Progenitor cell of endocrine pancreas (in vitro differentiated cells): ENCODE measurements at places on chromosomes 16 and 17. TPM values are rescaled to one million over a fixed set of nuclear protein-coding genes. Genes with fewer than 3 reads are reported as not detected.

- no peak for DNase-seq
- H3K36me3 ChIP-seq = peaks cover 3% of the 10 kb centered on the region
- peak overlapping the region; percentile 96 for H3K4me3 ChIP-seq
- H3K4me1 ChIP-seq = peaks cover 17% of the 10 kb centered on the region
- peak overlapping the region; percentile 98 for H3K27ac ChIP-seq
Observed at GRCh38 chr17:3669548-3669947, 936 bp downstream of the EMC6 start.

GRCh38 chr17:56688151-56688550 lies 94.7 kb downstream of the NOG start:
- no peak overlapping the region for H3K4me3 ChIP-seq
- no peaks in the 10 kb centered on the region for H3K36me3 ChIP-seq
- H3K27me3 ChIP-seq = peaks cover 21% of the 10 kb centered on the region
- no peak overlapping the region for H3K27ac ChIP-seq

DNA sequence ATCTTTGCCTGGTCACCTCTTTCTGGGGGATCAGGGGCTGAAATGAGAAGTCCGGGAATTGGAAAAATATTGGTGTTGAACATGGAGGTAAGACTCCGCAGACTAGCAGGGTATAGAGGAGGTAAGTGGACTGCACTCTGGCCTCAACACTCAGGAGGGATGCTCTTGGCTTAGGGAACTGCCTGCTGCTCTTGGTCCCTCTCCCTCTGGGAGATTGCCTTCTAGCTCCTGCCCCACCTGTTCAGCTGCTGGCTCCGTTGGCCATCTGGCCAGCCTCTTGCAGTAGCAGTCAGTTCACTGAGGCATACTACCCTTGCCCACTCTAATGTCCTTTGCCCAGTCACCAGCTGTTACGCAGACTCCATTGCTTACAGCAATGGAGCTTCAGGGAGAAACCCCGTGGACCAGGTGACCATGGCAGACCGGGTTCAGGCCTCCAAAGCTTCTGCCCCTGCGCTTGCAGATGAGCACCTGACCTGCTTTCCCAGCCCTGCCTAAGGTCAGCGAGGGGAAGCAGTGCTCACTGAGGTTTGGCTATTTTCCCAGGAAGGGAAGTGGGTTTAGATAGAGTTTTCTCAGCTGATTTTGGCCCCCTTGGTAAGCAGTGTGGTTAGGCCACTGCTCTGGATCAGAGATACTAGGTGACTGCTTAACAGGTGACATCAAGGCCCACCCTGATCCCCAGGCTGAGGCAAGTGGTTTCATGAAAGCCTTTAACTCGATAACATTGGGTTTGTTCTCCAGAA lies 11.9 kb downstream of the CDK5RAP3 start:
- peak overlapping the region; percentile 34 for H3K4me3 ChIP-seq
- peaks cover 22% of the 10 kb centered on the region for H3K36me3 ChIP-seq
- H3K4me1 ChIP-seq = peaks cover 57% of the 10 kb centered on the region
- H3K27me3 ChIP-seq = peaks cover 5% of the 10 kb centered on the region

- peaks cover 25% of the 10 kb centered on the region for H3K4me1 ChIP-seq
- H3K36me3 ChIP-seq = peaks cover 23% of the 10 kb centered on the region
- H3K4me3 ChIP-seq = no peak overlapping the region
- DNase-seq = no peak
- no peaks in the 10 kb centered on the region for H3K27me3 ChIP-seq
Observed at GRCh38 chr17:46078675-46079074, 79.6 kb downstream of the STH start.

DNA sequence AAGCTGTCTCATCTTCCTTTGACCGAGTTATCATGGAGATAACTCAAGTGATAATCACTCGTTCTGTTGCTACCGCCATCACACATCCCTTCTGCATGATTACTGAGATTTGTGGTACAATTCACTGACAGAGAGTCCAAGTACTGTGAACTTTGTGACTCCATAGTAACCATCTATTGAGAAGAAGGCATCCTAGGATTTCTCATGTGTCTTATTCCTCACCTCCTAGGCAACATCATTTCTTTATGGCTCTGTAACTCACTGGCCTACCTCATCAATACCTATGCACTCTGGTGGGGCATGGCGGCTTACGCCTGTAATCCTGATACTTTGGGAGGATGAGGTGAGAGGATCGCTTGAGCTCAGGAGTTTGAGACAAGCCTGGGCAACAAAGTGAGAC lies 19.4 kb downstream of the DRC7 start:
- H3K27ac ChIP-seq = no peak overlapping the region
- peaks cover 2% of the 10 kb centered on the region for H3K4me1 ChIP-seq
- no peak for DNase-seq
- no peak overlapping the region for H3K4me3 ChIP-seq
- no peaks in the 10 kb centered on the region for H3K36me3 ChIP-seq
- H3K27me3 ChIP-seq = no peaks in the 10 kb centered on the region

GRCh38 chr17:43449470-43450248 lies 34.1 kb upstream of the DHX8 start:
- H3K27me3 ChIP-seq = no peaks in the 10 kb centered on the region
- no peak for DNase-seq
- H3K4me3 ChIP-seq = no peak overlapping the region

DNA sequence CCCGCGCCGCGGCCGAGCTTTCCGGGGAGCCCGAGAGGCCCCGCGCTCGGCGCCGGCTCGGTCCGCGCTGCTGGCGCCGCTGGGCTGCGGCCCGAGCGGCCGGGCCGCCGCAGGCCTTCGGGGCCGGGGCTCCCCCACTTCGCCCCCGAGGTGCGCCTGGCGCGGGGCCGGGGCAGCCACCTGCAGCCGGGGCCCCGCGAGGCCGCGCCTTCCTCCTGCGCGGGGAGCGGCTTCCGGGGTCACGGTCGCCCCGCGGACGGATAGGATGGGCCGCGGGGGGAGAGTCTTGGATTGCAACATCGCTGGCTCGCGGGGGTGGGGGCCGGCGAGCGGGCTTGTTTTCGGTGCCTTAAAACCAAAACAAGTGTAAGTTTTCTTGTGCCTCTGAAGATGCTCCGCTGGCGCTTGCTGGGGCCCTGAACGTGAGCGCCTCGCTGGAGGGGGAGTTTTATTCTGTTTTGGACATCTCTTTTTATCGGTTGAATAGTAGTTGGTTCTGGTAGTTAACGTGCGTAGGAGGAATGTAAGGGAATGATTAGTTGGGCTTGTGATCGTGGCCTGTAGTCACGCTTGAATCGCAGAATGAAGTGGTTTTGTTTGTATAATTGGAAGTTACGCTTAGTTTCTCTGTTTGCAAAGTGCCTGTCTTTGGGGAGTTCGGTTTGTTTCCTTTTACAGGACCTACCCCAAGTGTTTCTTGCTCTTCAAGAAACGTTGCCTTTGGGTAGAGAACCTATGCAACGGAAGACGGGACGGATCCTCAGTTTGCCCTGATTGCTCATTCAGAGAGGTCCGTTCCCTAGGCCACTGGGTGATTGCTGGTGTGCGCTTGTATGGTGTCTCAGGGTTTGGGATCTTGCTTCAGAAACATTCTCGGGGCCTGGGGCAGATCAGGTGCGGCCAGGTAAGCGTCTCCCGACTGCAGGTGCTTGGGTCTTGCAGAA lies 724 bp downstream of the UBE2I start:
- no peaks in the 10 kb centered on the region for H3K27me3 ChIP-seq
- H3K4me1 ChIP-seq = peaks cover 19% of the 10 kb centered on the region
- no peak for DNase-seq
- H3K36me3 ChIP-seq = peaks cover 3% of the 10 kb centered on the region

- H3K36me3 ChIP-seq = peaks cover 1% of the 10 kb centered on the region
- DNase-seq = no peak
- H3K27ac ChIP-seq = no peak overlapping the region
- H3K4me1 ChIP-seq = no peaks in the 10 kb centered on the region
- H3K27me3 ChIP-seq = peaks cover 21% of the 10 kb centered on the region
Observed at GRCh38 chr17:55990332-55991006, 162.8 kb upstream of the ANKFN1 start.

DNA sequence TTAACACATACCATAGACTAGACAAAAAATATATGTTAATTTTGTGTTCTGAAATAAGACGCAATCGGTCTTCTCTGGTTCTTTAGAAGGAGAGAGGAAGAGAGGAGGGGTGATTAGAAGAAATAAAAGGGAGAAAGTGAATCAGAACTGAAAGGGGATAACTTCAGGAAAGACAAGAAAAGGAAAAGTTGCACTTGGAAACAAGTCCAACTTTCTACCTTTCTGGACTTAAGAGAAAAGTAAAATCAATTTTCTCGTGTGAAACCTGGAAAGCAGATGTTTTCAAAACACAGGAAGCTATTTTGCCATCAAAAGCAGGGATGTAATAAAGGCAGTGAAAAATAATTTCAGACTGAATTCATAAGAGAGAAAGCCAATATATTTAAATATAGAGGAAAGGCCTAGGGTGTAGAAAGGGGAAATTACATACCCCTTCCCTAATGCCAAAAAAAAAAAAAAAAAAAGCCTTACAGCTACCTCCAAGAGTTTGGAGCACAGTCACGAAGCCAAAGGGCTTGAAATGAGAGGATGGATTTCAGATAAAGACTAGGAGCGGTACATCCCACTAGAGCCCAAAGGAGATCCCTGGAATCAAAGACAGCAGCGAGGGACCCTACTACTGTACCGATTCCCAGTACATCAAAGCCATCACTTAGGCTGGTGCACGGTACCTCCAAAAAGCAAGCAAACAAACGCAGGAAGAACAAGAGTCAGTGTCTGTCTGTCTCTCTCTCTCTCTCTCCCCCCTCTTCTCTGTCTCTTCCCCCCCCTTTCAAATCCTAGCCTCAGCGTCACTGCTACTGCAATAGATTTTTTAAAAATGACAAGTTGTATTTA lies 12.1 kb upstream of the ZFHX3 start:
- peaks cover 2% of the 10 kb centered on the region for H3K36me3 ChIP-seq
- peak overlapping the region; percentile 89 for H3K4me3 ChIP-seq
- H3K4me1 ChIP-seq = peaks cover 55% of the 10 kb centered on the region
- no peak for DNase-seq

GRCh38 chr17:17766077-17766743 lies 70.6 kb downstream of the SREBF1 start:
- no peak for DNase-seq
- H3K4me3 ChIP-seq = no peak overlapping the region
- H3K36me3 ChIP-seq = peaks cover 4% of the 10 kb centered on the region
- peak overlapping the region; percentile 67 for H3K27ac ChIP-seq

- no peaks in the 10 kb centered on the region for H3K36me3 ChIP-seq
- DNase-seq = no peak
- H3K4me1 ChIP-seq = peaks cover 19% of the 10 kb centered on the region
- H3K27me3 ChIP-seq = peaks cover 56% of the 10 kb centered on the region
Observed at GRCh38 chr17:63989622-63990345, 8.4 kb upstream of the PRR29 start.

DNA sequence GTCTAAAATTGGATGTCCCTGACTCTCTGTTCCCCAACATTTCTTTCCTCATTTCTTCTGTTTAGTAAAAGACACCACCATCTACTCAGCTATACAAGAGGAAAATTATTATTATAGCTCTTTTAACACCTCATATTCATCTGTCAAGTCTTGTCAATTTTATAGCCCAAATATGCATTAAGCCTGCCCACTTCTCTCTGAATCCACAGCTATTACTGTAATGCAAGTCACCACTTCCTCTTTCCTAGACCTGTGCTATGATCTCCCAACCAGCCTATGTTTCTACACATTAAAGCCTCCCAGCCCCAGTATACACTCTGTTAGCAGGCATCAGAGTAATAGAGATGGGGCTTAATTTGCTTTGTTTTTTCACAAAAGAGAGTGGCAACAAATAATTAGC lies 252.9 kb downstream of the GRIN2A start:
- H3K4me1 ChIP-seq = peaks cover 6% of the 10 kb centered on the region
- no peak overlapping the region for H3K27ac ChIP-seq
- peaks cover 4% of the 10 kb centered on the region for H3K27me3 ChIP-seq

DNA sequence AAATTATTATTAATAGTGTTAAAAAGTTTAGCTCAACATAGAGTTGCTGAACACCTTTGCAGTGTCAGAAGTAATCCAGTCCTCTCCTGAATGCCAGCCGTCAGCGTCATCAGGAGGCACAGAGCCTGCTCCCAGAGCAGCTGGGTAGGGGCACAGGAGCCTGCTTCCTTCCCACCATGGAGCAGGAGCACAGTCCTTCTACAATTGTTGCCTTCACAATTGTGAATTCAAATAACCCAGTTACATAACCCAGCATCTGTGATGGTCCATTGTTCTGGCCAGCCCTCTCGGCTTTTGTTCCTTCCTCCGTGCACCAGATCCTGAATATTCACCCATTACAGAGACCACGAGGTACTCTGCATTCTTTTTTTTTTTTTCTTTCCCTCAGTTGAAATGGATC lies 393.9 kb upstream of the MAF start:
- H3K4me1 ChIP-seq = no peaks in the 10 kb centered on the region
- H3K36me3 ChIP-seq = no peaks in the 10 kb centered on the region
- no peak for DNase-seq
- H3K4me3 ChIP-seq = no peak overlapping the region
- no peak overlapping the region for H3K27ac ChIP-seq

- H3K27me3 ChIP-seq = no peaks in the 10 kb centered on the region
- H3K4me3 ChIP-seq = peak overlapping the region; percentile 95
Observed at GRCh38 chr17:43020789-43021740, 1.1 kb downstream of the VAT1 start.

DNA sequence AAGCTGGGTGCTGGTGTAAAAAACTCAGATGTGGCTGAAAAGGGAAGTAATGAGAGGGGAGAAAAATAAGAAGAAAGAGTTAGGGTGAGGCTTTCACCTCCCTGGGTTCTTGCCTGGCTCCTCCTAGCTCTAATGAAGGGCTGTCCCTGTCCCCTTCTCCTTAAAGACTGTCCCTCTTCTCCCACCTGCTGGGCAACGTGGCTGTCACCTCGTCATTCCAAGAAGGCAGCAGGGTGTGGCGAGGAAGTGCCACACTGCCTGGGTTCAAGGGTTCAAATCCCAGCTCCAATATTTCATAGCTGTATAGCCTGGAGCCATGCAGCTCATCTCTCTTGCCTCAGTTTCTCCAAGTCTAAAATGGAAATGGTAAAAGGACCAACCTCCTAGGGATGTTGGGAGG lies 122.5 kb upstream of the CACNG5 start:
- H3K27me3 ChIP-seq = no peaks in the 10 kb centered on the region
- H3K4me1 ChIP-seq = peaks cover 32% of the 10 kb centered on the region
- no peaks in the 10 kb centered on the region for H3K36me3 ChIP-seq

The PYDC1 gene
- not detected in 2 replicates for total RNA-seq

The MT1H gene
- total RNA-seq = not detected in 2 replicates

The AATK gene
- total RNA-seq = 12.2 and 12.9 TPM in 2 replicates

The GGNBP2 gene
- 74.2 and 75.3 TPM in 2 replicates for total RNA-seq

The MYH3 gene
- 4.4 and 5.6 TPM in 2 replicates for total RNA-seq

The MYH1 gene
- not detected in 2 replicates for total RNA-seq

The RHBDL1 gene
- total RNA-seq = 5.0 and 5.2 TPM in 2 replicates

The MT1G gene
- total RNA-seq = 1.8 and 2.9 TPM in 2 replicates

The TNFRSF13B gene
- total RNA-seq = not detected in 2 replicates

The CD7 gene
- total RNA-seq = 0.31 and 0.46 TPM in 2 replicates
